ENCODE measurements at places on chromosomes 5 and 9. TPM values are rescaled to one million over a fixed set of nuclear protein-coding genes. Genes with fewer than 3 reads are reported as not detected.

DNA sequence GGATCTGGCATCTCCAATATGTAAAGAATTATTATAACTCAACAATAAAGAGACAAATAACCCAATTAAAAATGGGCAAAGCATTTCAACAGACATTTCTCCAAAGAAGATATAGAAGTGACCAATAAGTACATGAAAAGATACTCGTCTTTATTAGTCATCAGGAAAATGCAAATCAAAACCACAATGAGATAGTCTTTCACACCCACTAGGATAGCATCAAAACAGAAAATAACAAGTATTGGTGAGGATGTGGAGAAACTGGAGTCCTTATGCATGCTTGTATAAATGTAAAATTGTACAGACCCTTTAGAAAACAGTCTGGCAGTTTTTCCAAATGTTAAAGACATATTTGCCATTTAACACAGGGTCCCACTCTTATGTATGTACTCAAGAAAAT is 39.1 kb upstream of the ITGA1 start:
- DNase-seq = no peak

DNA sequence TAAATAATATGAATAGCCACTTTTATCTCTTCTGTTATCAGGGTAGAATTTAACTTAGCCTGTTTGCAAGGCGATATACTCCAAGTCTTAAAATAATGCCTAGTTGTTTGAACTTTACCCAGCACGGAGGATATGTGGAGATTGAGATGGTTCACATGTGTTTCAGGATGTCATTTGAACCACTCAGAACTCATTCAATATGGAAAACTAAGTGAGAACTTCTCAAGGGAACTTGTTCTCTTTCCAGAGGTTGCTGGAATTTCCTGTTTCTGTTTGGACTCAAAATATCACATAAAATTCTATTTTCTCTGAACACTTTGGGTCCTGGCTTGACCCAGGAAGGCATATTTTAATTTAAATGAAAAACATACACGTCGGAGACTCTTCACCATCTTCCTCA is 139.1 kb upstream of the MYO10 start:
- no peak for DNase-seq

- no peak for DNase-seq
These were observed 495 bp downstream of the OSTF1 start for GRCh38 chr9:75088646-75089372.

Gene DBH
- 0.79 TPM for total RNA-seq

- no peak for DNase-seq
These were observed 9.3 kb upstream of the ROPN1L start for GRCh38 chr5:10432059-10433008.

- no peak for DNase-seq
These were observed 140.9 kb downstream of the MLLT3 start for GRCh38 chr9:20481437-20481836.

- DNase-seq = no peak
These were observed 15.9 kb upstream of the TRIM14 start for GRCh38 chr9:98134702-98135557.

Gene EIF4E1B
- not detected for total RNA-seq

DNA sequence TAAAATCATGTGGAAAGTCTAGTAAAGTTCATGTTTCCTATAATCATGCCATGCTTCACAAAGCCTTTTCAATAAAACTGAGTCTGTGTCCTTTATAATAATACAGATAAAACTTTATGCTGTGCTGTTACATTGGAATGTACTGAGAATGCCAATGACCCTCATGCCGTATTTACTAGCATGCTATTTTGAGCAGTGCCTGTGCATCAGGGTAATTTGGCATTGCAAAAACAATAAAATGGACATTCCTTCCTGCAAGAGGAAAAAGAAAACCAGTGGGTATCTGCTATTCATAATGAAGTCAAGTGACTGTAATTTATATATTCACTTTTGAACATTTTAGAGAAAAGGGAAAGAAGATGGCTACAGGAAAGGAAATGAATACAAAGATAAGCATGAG is 159.0 kb downstream of the PBX3 start:
- no peak for DNase-seq

GRCh38 chr5:131021646-131022045 is 143.4 kb downstream of the HINT1 start:
- no peak for DNase-seq

DNA sequence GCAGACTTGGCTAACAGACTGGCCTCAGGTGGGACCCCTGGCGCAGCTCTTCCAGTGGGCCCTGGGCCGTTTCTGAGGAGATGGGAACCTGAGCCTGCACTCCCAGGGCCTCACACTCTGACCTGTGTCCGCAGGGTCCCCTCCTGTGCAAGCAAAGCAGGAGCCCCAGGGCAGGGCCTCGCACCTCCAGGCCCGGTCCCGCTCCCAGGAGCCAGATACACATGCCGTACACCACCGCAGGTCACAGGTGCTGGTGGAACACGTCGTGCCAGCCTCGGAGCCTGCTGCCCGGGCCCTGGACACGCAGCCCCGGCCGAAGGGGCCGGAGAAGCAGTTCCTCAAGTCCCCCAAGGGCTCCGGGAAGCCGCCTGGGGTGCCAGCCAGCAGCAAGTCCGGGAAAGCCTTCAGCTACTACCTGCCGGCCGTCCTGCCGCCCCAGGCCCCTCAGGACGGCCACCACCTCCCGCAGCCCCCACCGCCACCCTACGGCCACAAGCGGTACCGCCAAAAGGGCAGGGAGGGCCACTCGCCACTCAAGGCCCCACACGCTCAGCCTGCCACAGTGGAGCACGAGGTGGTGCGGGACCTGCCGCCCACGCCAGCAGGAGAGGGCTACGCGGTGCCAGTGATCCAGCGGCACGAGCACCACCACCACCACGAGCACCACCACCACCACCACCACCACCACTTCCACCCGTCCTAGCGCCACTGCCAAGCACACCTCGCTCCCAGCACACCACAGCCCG is 29.2 kb downstream of the NKD2 start:
- DNase-seq = no peak

GRCh38 chr5:126139773-126140172 is 283.4 kb upstream of the GRAMD2B start:
- no peak for DNase-seq

Gene FUT7
- total RNA-seq = not detected

Gene PPIC
- total RNA-seq = 94.0 TPM

DNA sequence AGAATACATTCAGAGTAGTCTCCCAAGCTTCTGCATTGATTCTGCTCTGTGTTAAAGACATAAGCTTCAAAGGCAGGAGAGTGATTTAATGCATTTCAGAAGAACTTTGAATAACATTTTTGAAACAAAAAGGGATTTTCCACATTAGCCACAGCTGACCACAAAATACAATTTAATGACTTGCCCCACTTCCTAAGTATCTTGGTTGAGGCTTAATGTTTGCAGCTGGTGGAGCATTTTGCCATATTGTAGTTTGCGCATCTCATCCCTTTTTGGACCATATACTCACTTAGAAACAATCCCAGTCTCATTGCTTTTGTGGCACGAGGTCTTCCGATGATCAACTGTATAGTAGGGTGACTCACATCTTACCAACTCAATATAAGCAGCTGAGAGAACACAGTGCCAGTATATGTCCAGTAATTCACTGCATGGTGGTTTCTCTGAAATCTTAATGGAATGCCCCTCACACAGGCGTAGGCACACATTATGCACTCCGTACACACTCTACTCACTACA is 455.8 kb upstream of the PTGER4 start:
- DNase-seq = no peak

- DNase-seq = no peak
These were observed 5.3 kb downstream of the CKMT2 start for GRCh38 chr5:81238460-81238859.

DNA sequence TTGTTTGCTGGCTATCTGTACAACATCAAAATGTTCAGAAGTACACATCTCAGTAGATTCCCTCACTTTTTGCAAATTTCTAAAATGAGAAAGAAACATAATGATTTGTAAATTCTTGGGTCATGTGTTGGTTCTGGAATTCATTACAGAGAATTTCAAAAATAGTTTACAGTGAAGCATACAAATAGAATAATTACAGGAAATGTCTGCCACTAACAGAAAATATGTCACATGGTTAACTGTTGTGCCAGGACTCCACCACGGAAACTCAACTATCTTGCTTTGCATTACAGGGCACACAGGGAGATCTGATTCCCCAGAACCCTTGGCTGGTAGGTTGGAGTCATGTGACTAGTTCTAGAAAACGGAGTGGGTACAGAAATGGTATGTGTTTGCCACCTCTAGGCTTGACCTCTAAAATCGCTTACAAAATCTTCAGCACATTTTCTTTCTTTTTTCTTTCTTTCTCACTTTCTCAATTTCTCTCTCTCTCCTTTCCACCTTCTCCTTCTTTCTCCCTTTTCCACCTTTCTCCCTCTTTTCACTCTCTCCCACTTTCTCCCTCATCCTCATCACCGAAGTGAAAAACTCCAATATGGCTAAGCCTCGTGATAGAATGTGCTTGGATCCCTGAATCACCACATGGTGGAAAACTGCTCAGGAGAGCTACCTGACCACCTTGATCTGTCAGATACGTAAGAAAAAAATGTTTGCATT is 32.4 kb downstream of the RASEF start:
- DNase-seq = no peak

Gene IGFBPL1
- 3.0 TPM for total RNA-seq

DNA sequence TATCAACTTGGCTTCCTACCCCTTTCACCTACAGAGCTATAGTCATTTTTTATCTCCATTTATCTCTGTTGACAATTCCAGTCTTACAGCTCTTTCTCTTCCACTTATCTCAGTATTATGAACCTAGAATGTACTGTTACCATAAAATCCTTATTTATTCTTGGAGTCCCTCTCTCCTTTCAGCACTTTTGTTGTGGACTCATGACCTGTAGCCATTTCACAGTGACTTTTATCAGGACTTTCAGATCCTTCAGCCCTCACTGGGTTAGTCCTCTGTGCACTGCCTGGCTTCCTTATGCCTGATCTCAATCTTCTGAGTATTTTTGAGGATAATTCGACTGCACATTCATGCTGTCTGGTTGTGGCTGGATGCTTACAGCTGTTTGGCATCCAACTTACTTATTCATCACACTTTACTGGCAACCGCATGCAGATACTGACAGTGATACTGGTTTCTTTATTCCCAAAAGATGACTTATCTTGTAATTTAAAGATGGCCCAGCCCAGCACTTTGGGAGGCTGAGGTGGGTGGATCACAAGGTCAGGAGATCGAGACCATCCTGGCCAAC is 293.3 kb downstream of the MAN2A1 start:
- DNase-seq = no peak

Gene TMEM167A
- total RNA-seq = 113 TPM

Gene DOK3
- total RNA-seq = 2.9 TPM

DNA sequence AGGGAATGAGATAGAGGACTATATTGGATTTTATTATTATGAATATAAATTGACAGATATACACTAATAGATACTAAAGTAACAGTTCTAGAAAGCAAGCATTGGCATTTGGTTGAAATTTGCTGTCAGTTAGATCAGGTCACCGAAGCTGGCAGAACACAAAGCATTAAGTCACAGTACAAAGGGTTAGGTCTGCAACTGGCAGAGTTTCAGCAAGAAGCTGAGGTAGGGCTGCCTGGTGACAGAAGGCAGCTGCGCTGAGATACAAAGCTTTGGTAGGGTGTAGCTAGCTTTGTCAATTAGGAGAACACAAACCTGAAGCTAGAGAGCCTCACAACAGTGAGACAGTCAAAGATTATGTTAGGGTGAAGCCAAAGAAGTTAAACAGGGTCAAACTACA is 6.3 kb upstream of the CSNK1G3 start:
- DNase-seq = no peak

DNA sequence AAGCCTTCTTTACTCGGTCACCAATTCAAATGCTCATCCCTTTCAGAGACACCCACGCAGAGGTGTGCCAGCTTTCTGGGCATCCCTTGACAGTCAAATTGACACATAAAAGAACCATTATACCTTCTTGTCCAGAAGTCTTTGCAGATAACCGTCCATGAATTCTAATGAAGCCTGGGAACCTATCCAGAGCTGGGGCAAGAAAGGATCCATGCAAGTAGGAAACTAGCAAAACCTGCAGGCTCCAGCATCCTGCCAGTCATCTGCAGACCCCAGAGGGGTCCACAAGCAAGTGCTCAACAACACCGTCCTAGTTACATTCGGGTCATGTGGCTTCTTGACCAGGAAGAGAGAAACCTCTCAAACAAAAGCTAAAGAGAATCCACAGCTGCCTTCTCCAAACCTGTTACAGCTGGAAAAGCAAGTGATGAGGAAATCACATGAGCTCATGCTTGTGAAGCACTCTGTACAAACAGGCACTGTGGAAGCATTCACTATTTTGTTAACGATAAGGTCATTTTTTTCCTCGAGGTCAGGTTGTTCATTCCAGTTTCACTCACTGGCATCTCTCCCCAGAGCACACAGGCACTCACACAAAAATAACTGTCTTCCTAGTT is 80.2 kb upstream of the DMRT1 start:
- DNase-seq = no peak

DNA sequence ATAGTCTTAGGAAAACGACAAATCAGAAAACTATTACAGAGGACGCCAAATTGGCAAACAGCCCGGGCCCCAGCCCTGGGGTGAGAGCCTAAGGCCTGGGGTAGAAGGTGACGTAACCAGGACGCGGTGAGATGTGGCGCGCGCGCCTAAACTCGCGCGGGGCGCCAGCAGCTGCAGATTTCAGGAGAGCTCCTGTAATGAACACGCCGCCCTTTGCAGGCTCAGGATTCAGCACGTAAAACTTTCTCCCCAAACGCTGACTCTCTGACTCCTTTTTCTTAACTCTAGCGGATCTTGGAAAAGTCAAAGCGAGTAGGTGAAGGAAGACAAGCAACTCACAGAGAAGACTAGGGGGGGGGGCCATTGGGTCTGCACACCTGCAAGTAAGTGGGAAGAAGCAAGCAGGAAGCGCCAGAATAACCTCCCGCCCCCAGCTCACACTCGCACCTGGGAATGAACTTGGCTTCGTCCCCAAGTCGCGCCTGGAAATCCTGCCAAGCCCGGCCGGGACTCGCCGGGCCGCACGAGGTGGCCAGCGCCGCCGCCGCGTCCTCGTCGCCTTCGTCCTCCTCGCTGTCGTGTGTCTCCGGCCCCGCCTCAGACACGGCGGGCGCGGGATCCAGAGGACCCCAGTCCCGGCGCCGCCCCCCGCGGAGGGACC is 822 bp downstream of the RASEF start:
- no peak for DNase-seq

GRCh38 chr9:132877458-132877823 is 643 bp downstream of the AK8 start:
- DNase-seq = no peak

- no peak for DNase-seq
These were observed 83.2 kb upstream of the TAS2R1 start for GRCh38 chr5:9713356-9713755.
